RKO (cell line): ENCODE measurements at places on chromosomes 6 and 20.

GRCh38 chr6:11036977-11037430, 7.1 kb downstream of the ELOVL2 start:
- DNase-seq, result no peak

DNA sequence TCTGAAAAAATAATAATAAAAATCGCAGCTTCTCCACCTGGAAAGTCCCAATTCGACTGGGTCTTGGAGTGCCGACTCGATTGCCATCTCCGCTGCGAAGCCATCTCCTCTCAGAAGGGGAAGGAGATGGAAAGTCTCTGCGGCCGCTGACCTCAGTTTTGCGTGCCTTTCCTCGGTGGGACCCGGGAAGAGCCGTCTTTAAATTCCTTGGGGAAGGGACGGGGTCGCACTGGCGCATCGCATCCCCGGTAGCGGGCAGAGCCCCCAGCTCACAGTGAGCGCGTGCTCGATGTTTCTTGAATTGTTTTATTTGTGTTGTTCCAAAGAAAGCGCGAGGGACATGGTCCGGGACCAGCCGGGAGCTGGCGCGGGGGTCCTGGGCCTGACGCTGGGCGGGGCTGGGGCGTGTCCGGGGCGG, 270 bp upstream of the TIAM2 start:
- no peak for DNase-seq

DNA sequence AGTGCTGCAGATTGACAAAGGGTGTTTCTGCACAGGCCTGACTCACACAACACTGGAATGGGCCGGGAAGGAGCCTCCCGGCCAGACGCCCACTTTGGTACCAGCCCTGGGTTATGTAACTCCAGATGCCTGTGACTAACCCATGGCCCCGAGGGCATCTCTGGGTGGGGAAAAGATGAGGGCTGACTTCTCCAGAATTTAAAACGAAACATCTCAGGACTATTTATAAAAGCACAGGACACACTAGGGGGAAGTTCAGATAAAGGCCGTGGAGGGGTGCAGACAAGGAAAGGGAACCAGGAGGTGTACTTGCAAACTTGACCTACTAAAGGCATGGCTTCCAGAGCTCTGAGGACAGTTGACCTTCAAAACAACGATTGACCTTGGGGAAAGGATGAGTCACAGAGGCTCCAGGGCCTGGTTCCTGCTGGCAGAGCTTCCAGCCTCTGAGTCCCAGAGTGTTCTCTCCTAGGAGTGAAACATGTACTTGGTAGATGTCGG, 196.9 kb downstream of the NFATC2 start:
- DNase-seq, result no peak

DNA sequence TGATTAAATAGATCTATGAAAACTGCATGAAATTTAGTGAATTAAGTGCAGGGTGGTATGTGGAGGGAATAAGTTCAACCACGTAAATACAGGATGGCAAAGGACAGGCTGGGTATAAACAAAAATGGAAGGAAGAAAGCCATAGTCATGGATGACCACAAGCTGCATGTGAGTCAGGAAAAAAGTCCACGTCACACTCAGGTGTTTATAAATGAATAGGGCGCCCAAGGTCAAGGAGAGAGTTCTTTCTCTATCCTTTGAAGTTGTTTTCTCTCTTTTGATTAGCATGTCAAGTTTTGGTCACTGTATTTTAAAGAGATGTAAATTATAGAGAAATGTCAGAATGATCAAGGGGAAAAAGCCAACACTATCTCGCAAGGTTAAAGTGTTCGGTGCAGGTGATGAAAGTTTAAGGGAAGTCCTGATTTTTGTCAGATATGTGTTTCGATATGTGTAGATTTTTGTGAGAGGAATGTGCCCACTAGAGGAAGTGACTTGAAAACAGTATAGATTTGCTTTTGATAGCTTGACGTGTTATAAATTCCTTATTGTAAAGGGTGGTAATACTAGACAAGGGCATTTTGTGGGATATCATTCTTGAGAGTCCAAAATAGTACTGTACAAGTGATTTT, 58.7 kb downstream of the MAP3K4 start:
- DNase-seq, result no peak

DNA sequence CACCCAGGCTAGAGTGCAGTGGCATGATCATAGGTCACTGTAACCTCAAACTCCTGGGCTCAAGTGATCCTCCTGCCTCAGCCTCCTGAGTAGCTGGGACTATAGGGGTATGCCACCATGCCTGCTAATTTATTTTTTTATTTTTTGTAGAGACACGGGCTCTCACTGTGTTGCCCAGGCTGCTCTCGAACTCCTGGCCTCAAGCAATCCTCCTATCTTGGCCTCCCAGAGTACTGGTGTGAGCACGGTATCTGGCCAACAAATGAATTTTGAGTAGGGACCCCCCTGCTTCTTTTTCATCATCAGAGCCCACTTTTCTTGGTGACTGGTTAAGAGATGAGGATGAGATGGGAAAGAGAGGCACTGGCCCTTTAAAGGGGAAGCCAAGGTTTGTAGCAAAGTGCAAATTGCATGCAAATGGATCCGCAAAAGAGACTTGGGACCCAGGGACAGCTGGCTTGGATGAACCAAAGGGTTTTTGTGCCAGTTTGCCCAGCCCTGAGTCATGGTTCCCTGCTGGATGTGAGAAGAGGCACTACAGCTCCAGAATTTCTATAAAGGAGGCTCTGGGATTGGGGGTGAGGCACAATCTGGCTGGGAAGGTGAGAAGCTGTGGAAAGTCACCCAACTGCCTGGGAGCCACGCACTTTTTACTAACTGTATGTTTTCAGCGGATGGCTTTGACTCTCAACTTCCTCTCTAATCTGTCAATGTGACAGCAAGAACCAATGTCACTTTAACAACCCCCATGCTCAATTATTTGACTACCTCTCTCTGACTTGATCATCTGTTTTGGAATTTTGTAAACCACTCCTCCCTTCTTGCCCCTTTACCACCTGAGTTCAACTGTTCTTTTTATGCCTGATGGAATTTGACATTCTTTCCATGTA, 58.7 kb upstream of the RNF24 start:
- DNase-seq, result no peak

- DNase-seq, result no peak
These were observed 103.3 kb upstream of the BACH2 start for GRCh38 chr6:90399970-90400369.

DNA sequence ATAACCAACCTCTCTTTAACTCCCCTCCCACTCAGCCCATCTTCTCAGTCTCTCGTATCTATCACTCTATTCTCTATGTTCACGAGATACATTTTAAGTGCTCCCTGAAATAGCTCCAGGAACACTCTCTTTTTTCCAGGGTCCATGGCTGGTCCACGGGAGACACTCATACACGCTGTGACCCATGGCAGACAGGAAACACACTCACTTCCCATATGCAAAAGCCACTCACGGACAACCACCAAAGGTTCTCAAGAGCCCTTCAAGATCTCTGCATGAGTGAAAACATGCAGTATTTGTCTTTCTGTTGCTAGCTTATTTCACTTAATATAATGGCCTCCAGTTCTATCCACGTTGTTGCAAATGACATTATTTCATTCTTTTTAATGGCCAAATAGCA, 71.4 kb upstream of the PCSK2 start:
- DNase-seq, result no peak

DNA sequence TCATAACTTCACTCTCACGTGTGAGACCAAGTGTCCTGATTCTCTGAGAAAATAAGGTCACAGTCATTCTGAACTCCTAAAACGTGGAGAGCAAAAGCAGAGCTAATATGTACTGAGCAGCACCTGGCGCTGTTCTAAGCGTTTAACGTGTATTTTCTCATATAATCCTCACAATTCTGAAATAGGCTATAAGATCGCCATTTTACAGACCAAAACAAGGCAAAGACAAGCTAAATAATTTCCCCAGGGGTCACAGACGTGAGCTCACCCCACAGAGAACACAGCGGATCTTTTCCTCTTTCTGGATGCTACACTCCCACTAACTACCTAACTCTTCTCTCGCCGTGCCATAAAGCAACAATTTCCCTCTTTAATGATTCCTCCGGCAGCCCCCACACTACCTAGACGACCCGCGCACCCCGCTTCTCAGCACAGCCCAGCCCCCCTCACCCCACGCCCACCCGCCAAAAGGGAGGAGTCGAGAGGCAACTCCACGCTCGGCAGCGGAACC, 636 bp downstream of the SUPT3H start:
- peak; percentile 50 for DNase-seq

DNA sequence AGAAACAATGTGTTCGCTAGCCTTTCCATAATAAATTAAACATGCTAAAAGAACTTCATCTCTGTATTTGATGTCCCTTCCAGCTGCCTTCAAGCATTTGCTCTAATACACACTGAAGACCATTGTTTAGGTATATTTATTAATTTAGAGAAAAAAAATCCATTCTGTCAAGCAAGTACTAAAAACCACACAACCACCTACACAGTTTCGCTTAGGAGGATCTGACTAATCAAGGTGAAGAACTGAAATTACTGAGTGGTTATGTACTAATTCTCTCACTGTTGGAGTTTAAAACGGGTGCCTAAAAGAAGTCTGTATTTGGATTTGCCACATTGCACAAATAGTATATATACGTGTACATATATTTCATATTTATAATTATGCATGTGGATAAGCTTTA, 58.9 kb downstream of the GMDS start:
- DNase-seq, result no peak

GRCh38 chr6:99607416-99608036, 893 bp downstream of the PRDM13 start:
- no peak for DNase-seq

GRCh38 chr20:44776980-44777379, 31.3 kb downstream of the KCNK15 start:
- peak; percentile 63 for DNase-seq

GRCh38 chr6:122258839-122259238, 140.6 kb upstream of the HSF2 start:
- no peak for DNase-seq

DNA sequence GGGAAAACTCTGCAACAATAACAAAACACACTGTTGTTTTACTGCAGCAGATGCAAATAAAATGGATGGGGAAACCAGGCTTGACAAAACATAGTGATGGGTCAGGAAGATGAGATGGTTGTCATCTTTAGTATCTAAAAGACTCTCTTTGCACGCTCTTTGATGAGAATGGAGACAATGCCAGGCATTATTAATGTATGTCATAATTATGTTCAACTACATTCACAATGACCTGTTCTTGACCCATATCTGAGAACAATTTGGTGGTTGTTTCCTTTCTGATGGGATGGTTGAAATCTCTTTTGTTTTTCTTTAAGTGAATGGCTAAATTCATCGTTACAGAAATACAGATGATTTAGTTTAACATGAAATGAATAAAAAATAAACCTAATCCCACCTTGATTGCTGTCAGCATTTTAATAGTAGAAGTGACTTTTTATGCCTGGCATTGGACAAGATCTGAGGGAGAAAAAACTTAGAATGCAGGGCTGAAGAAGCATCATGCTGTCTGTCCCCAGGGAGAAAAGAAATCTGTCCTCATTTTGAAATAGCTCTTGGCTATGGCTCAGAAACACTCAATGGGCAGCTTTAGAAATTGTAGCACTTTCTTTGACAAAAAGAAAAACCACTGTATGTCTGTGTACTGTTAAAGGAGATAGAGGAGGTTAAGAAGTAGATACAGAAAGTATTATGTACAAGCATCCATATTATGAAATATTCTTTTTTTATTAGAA, 12.4 kb upstream of the GRIK2 start:
- DNase-seq, result no peak

GRCh38 chr6:158068893-158069799, 87.5 kb downstream of the SYNJ2 start:
- DNase-seq, result no peak

DNA sequence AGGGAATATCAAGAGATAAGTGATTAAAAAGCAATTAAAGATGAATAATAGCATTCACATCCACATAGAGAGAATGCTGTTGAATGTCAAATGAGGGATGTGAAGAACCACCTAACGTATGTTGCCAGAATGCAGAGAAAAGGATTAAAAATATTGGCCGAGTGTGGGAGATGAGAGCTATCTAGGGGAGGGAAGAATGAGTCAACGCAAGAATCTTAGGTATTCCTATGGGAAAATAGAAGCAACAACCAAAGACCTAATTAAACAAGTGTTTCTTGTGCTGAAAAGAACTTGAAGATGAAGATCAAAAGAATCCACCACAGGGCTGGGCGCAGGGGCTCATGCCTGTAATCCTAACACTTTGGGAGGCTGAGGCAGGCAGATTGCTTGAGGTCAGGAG, 12.2 kb upstream of the RSPH3 start:
- DNase-seq, result no peak

GRCh38 chr6:83309344-83309743, 116.2 kb downstream of the RWDD2A start:
- DNase-seq, result no peak

- DNase-seq, result no peak
These were observed 30.7 kb downstream of the PARD6B start for GRCh38 chr20:50762045-50762422.
